Immature natural killer cell (primary cell): ENCODE measurements at places on chromosomes 4 and X.
A peak's percentile ranks its signal among the peaks of the same experiment; 100 is the strongest.

DNA sequence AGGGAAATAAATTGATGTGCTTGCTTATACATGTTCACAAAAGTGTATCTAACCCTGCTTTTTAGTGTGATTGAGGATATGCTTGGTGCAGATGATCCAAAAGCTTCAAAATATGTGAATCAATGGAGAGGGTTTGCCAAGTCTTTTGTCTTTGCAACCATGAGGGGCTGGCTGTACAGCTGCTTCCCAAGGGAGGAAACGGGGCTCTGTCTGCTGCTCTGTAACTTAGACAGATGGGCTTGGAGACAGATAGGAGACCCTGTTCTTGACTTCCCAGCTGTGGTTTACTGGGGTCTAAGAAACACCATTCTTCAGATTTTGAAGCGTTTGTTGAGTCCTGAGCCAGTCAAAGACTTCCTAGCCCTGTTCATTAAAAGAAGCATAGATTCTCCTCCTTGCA, 152.3 kb downstream of the DCLK2 start:
- DNase-seq: no peak

GRCh38 chrX:116246261-116246660, 75.7 kb downstream of the AGTR2 start:
- no peak for DNase-seq

- no peak for DNase-seq
Measured at GRCh38 chr4:15458616-15459015, 11.1 kb upstream of the CC2D2A start.

DNA sequence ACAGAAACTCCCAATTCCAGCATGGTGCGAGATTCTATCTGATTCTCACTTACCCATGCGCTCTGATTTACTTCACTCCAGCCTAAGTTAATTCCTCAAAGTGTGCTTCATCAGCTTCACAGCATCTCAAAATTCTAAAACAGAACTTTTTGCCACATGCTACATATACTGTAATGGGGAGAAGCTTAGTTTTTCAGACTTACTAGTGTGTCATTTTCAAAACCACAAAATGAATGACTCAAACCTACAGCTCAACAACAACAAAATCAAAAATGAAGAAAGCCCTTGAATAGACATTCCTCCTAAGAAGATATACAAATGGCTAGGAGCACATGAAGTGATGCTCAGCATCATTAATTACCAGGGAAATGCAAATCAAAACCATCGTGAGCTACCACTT, 14.9 kb downstream of the IRF2 start:
- no peak for DNase-seq

- DNase-seq: no peak
Measured at GRCh38 chr4:478373-478772, 20.6 kb downstream of the ZNF721 start.

DNA sequence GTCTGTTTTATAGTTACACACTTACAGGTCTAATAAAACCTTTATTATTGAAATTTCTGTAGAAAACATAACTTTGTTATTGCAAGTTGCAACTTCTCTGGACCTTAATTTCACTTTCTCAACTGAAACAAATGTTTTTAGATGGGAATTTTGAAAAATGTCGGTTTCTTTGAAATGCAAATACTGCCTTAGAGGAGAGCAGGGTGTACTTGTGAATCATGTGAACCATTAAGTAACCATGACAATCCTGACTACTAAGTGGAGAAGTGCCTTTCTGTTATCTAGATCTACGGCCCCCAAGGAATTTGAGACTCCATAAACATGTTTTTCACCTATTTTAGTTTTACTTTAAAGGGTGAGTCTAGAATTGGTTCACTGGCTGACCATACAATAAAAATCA, 8.5 kb upstream of the ARMCX2 start:
- DNase-seq: no peak

DNA sequence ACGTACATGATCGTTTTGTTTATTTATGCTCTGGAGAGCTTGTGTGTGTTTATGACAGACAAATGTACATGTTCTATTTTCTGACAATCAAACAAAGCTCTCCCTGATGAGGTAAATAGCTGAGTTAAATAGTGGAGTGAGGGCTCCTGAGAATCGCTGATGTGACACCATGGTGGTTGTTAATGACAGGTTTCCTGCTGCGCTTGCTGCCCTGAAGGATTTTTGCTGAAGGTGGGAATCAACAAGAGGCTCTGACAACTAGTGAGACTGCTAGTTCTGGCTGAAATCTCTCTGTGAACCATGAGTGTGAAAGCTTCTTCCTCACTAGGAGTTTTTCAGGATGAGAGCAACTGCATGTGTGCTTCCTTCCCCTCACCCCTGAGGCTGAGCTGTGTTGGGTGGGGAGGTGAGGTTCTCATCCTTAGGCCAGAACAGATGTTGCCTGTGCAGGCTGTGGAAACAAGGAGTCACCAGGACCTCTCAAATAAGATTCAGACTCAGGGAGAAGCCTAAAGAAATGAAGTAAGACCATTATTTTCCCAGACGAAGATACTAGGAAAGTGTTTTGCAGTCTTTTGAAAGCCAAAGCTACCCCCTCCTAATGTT, 173.4 kb upstream of the JADE1 start:
- no peak for DNase-seq

GRCh38 chr4:38368613-38369012, 295.4 kb upstream of the KLF3 start:
- no peak for DNase-seq

DNA sequence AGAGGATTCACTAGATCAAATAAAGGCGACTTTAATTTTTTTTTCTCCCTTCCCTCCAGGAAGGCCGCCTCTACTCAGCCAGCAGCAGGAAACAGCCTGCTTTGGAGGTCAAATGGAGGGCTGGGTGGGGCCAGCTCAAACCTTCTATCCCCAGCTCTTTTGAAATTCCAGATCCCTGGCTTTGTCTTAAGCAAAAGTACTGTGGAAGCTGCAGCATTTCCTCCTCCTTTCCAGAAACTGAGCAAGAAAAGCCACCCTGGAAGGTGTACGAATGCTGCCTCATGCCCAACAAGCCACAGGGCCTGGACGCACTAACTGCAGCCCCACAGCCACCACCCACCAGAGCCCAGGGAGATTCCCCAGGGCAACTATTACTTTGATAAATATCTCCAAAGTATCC, 55.1 kb upstream of the ZCCHC13 start:
- no peak for DNase-seq

- DNase-seq: no peak
Measured at GRCh38 chrX:29813174-29813573, 402.2 kb upstream of the MAGEB2 start.

DNA sequence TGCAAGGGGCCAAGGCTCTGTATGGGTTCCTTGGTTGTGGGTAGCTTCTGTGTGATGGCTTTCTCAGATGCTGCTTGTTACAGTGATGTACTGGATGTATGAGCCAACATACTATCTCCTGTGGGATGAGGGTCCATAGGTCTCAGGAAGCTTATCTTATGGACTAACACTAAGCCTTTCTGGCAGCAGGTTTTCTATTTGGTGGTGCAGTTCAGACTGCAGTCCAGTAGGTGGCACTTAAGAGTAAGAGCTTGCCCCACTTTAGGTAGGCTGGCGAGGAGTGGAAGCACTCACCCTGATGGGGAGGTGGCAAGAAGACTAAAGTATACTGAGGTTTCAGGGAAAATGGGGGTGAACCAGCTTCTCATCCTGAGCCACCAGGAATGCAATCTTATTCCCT, 306.7 kb upstream of the MAOA start:
- peak; percentile 10 for DNase-seq

DNA sequence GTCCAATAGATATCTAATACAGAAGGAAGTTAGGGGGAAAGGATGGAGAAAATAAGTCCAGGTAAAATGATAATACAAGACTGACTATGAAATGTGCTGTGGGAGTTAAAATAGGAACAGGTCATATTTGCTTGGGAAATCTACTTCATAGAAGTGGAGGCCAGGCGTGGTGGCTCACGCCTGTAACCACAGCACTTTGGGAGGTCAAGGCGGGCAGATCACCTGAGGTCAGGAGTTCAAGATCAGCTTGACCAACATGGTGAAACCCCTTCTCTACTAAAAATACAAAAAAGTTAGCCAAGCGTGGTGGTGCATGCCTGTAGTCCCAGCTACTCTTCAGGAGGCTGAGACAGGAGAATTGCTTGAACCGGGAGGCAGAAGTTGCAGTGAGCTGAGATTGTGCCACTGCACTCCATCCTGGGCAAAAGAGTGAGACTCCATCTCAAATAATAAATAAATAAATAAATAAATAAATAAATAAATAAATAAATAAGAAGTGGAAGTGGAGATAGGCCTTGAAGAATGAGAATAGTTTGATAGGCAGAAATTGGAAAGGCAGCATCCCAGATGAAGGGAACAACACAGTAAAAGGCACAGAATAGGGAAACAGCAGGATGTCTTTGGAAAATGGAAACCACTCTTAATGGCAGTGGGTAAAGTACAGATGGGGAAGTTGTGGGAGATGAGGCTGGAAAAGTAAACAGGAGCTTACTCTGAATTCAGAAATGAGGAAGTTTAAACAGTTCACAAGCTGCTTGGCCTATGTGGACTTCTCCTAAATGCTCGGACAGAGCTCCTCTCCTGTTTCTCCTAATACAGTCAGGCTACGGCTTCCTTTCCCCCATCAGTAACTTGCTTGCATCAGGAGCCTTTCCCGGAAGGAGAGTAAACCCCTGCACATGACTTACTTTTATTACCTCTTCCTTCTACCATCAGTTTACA, 15.1 kb upstream of the GK start:
- DNase-seq: no peak

GRCh38 chrX:34659575-34659974, 2.5 kb upstream of the TMEM47 start:
- no peak for DNase-seq

DNA sequence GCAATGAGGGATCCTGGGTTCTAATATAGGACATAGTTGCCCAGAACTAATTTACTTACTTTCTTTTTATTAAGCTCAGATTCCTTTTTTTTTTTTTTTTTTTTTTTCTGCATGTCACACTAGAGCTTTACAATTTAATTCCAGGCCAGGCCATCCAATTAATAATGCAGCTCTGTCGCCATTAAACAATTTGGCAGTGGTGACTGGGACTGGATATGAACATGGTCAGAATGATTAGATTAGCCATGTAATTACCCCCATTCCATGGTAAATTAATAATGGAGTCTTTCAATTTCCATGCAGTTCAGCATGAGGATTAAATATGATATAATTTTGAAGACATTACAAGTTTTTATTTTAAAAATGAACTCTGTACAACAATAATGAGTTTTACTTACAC, 226.9 kb upstream of the ANXA3 start:
- DNase-seq: no peak

- DNase-seq: no peak
Measured at GRCh38 chrX:123424546-123424945, 240.5 kb downstream of the GRIA3 start.

GRCh38 chr4:3391422-3391821, 50.3 kb upstream of the HGFAC start:
- DNase-seq: no peak

DNA sequence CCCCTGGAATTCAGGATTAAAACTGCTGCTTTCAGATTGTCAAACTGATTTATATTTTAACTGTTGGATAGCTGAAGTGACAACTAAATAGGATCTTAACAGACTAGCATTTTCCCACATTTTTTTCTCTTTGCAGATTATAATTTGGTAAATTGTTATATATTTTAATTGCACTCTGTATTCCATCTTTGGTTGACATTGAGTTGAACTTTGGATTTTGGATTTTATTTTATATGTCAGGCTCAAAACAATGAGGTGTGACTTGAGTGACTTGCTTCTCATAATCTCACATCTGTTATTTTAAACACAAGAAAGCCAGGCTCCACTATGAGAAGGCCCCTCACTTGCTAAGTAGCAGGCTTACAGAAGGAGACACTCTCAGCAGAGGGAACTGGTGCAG, 38.1 kb downstream of the NAA11 start:
- DNase-seq: no peak

- no peak for DNase-seq
Measured at GRCh38 chrX:72381439-72382201, 75.9 kb upstream of the CITED1 start.
